ENCODE measurements at places on chromosomes 12 and 14. TPM values are rescaled to one million over a fixed set of nuclear protein-coding genes. Genes with fewer than 3 reads are reported as not detected.

DNA sequence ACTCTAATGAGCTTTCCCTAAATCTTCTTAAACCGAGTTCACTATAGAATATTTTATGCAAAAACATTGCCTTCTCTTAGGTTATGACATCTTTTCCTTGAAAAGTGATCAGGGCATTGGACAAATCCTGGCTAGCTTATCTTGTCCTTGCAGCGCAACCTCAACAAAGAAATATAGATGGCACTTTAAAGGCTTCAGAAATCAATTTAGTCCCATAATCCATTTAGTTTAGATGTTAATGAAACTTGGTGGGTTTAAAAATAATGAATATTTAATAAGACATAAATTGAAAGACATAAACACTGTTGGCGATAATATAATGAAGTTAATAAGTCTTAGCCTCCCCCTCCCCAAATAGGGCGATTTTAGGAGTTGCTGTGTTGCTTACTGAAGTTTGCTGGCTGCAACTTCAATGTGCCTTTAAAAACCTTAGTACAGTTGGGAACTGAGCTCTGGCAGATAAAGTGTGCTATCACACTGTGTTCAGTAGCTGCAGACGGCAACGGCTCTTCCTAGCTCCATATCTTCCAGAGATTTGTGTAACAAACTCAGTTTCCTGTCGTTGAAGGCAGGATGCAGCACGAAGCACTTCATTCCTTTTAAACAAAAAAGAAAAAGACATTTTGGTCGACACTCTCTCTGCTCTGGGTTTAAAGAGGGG is 19.5 kb downstream of the PLXNC1 start:
- no peak for DNase-seq

DNA sequence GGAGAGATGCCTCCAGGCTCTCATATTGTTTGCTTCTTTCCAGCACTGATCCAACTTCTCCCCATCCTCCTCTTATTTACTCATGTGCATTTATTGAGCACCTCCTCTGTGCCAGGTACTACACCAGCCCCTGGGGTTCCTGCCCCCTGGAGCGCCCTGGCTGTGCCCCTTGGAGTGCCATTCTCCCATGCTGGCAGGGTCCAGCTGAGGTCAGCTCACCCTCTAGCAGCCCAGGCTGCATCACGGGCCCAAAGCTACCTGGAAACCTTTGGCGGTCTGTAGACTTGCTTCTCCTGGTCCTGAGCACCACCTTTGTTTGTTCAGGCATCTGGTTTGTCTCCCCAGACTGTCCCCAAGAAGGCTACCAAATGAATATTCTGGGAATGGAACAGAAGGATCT is 67.0 kb downstream of the ADCK1 start:
- DNase-seq, result no peak

The GRIN2B gene
- 0.07 TPM for total RNA-seq

The TTC9 gene
- total RNA-seq, result 16.5 TPM
